ENCODE measurements at places on chromosomes 2 and 18.

DNA sequence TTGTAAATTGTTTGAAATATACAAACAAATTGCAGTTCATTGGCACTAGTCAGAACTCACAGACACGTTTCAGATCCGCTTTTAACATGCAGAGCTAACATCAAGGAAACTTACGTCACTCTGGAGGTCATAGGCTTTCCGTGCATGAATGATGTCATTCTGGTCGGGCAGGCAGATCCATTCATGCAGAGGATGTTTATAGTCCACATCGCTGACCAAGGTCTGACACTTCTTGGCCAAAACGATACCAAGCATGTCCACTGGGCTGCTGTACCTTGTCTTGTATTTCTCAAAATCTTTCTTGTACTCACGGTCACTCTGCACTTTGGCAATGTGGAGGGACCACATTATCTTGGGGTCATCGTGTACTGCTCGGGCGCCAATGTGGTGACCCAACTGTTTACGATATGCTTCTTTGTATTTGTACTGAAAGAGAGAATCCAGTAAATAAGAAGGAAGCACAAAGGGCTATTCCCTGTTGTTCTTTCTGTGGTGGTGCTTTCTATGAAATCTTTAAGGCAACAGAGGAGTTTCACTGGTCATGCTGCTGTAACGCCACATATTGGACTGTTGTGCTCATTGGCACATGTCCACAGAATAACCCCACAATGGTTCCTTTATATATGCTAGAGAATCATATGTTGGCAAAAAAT lies 114.8 kb downstream of the NEB start:
- DNase-seq, result no peak

- no peak for DNase-seq
Observed at GRCh38 chr2:24908461-24908901, 11.6 kb downstream of the ADCY3 start.

DNA sequence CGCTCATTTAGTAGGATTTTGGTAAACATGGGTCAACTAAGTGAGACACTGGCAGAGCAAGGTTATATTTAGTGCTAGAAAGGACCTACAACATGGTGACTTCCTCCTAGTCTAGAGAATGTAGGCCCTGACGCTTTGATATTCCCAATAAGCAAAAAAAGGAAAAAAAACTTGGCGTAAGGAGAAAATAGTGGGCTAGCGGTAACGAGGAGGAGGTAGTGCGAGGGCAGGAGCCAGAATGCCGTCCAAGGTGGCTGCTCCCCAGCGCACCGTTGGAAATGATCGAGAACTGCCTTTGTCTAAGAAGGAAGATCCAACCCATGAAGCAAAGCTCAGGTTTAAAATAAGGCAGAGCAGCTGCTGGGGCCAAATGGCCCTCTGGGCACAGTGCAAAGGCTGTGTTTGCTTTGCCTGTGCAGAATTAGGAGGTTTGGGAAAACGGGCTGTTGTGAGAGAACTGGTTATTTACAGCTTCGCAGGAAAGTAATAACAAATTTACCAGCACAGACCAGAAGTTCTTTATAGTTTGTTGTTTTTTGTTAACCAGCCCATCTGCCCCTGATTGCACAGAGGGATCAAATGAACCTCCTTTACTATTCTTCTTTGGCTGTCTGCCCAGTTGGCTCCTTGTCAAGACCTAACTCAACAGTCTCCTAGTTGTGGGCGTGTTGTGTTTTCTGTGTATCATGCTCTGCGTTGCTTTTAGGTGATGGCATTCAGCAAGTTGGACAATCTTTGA lies 86.6 kb downstream of the ITGB1BP1 start:
- no peak for DNase-seq

DNA sequence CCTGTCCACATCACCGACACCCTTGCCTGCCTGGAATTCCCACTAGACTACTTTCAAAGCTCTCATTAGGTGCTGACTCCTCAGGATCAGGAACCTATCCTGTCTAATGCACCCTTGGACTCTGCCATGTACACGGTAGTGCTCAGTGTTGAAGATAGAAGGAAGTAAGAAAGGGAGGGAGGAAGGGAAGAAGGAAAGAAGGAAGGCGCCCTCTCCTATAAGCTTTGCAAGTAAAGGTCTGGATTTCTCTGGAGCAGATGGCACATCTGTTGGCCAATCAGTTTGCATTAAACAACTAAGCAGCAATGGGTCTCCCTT lies 45.3 kb downstream of the SCTR start:
- DNase-seq, result no peak

- DNase-seq, result no peak
Observed at GRCh38 chr18:12005538-12006487, 24.5 kb downstream of the IMPA2 start.

DNA sequence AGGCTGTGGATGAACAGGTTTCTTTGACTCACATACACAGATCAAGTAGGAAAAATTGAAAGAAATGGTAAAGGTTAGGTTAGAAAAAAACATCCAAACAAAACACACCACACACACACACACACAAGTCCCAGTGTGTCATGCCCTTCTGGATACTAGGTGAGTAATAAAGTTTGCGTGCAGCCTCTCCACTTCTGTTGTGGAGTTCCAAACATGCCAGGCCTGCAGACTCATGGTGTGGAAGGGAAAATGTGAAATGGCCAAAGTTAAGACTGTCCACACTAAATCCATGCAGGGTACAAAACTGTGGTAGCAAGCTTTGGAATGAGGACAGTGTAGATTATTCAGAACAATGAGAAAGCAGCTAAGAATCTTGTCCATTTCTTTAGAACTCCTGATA lies 114.6 kb downstream of the IKZF2 start:
- DNase-seq, result no peak

- no peak for DNase-seq
Observed at GRCh38 chr2:191976436-191976835, 129.5 kb upstream of the CAVIN2 start.

DNA sequence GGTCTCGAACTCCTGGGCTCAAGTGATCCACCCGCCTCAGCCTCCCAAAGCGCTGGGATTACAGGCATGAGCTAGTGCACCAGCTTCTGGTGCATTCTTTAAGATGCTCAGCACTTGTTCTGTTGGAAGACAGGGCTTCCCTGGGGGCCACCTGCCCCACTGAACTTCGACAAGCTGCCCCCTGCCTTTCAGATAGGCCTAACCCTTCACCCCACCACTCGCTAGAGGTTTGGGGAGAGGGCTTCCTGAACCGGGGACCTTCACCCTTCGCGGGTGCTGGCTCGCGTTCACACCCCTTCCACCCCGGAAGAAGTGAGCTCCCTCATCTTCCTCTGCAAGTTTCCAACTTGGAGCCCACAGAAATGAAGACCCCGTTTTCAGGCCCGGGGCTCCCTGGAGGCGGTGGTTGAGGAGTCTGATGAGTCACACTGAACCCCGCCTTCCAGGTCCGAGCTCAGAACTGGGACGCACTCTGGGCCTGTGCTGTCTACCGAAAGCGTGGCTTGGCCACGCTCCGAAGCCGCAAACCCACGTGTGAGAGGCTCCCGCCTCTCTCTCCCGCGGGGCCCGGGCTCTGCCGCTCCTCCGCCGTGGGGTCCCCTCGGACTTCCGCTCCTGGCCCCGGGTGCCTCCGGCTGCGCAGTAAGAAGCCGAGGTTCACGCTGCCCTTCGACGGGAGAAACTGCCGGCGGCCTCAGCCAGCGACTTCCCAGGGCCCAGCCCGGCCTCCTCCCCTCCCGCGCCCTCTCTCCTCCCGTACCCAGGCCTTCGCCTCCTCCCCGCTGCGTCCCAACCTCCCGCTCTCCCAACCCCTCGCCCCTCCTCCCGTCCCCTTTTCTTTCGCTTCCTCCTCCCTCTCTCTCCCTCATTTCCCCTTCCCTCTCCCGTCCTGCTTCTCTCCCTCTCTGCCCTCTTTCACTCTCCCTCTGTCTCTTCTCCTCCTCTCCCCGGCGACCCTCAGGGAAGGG lies 47.5 kb upstream of the SP3 start:
- peak; percentile 8 for DNase-seq

GRCh38 chr2:31547485-31547884 lies 33.3 kb downstream of the SRD5A2 start:
- no peak for DNase-seq

DNA sequence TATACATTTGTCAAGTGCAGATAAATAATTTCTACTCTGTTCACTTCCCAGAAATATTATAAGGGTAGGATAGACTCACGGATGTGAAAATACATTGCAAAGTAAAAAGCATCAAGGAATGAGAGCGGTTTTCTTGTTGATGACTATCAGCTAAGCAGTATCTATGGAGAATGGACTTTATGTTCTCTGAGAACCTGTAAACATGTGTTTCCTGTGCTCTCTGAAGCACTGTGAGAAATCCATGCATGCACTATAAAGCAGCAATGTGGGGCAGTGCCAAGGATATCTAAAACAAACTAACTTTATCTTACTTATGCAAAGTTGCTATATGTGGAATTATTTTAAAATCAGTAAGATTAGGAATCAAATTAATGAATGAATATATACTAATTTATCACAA lies 4.4 kb upstream of the SIGLEC15 start:
- no peak for DNase-seq

GRCh38 chr2:175355246-175355645 lies 173.7 kb upstream of the ATP5MC3 start:
- no peak for DNase-seq

- DNase-seq, result no peak
Observed at GRCh38 chr2:159267921-159268320, 18.6 kb downstream of the WDSUB1 start.

GRCh38 chr18:32907648-32908423 lies 135.0 kb upstream of the KLHL14 start:
- no peak for DNase-seq

GRCh38 chr2:228613133-228613850 lies 431.8 kb upstream of the SPHKAP start:
- no peak for DNase-seq

GRCh38 chr2:157627594-157628476 lies 829 bp downstream of the ACVR1C start:
- peak; percentile 4 for DNase-seq

DNA sequence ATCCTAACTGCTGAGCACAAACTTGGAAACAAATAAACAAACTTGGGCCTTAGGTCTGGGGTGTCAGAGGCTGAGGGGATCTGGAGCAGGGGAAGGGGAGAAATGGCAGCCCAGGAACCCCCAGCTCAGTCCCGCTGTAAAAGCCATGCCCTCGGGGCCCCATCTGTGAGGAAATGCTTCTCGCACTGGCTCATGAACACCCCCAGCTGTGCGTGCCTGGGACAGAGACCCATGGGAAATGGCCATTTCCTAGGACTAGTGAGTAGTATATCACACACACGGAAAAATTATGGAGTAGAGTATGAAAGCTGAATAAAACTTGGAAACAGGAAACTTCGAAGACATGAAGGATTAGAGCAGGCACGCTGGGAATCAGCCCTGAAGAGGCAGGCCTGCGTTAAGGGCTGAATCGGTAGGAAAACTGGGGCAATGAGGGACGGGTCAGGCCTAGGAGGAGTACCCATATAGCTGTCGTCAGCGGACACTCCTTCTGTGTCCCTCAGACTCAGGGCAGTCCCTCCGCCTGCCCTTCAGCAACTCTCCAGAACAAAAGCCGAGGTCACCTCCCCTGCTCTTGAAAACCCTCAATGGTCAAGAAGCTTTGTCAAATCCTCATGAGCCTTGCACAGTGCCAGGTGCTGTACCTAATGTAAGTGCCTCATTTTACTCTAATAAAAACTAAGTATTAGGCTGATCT lies 120.8 kb upstream of the ODC1 start:
- no peak for DNase-seq

GRCh38 chr2:109217362-109218086 lies 88.5 kb downstream of the SH3RF3 start:
- DNase-seq, result no peak

- DNase-seq, result no peak
Observed at GRCh38 chr2:45892757-45893156, 241.3 kb downstream of the PRKCE start.

DNA sequence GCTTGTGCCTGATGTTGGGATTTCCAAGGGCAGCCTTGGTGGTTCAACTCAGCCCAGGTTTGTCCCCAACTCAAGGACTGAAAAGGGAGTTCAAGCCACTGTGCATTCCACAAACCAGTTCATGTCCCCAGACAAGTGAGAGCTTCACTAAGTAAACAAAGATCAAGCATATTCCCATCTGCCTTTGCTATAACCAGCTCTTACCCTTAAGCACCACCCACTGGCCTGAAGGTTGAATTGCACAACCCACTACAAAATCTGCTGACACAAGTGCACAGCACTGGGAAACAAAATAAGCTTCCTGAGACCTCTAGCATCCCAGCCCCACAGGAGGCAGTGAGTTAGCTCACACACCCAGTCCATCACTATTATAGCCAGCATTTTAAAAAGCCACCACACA lies 516.7 kb downstream of the NR4A2 start:
- no peak for DNase-seq

DNA sequence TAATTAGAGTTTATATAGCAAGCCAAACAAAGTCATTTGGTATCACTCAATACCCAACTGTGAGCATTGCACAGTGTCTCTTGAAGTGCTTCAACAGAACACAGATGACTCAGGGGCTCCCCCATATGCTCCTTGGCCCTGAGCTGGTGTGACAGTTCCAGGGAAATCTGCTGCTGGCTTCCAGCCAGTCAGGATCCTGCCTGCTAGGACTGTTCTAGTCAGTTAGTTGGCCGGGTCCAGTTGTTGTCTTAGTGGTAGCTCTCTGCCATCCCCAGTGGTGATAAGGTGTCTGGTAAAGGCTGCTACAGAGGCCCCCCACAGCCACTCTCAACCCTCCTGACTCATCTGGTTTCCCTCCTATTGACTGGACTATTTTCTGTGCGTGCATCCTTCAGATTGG lies 100.3 kb downstream of the IRS1 start:
- no peak for DNase-seq
